Suprapubic skin (tissue), 4 donors: ENCODE measurements at places on chromosomes 11 and 22. TPM values are rescaled to one million over a fixed set of nuclear protein-coding genes. Genes with fewer than 3 reads are reported as not detected.

DNA sequence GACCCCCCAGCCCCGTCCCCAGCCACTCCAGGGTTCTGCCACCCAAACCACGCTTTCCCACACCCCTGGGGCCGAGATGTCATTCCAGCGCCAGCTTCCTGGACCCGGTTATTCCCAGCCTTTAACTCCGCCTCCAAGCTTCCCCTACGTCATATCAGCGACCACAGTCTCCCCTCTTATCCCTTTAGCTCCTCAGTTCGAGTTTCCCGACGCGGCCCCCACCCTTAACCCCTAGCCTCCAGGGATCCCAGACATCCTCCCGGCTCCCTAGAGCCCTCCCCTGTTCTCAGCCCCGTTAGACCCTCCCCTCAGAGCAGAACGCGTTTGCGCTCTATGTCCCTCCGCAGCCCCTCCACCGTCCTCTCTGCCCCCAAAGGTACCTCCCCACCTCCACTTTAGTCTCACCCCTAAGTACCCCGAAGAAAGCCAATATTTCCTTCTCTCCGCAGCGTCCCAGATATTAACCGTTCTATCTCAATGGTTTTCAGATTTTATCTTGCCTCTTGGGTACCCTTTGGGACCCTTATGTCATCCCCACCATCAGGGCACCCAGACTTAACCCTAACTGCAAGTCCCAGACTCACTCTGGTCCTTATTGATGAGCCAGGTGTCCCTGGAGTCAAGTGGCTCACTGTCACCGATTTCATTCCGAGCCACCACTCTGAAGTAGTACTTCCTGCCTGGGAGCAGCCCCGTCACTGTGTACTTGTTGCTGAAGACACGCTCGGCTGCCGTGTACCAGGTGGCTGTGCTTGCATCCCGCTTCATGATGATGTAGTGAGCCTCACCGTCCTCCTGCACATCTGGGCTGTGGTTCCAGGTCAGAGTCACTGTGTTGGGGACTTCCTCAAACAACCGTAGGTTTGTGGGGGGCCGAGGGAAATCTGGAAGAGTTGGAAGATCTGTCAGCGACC is 8.0 kb downstream of the TMEM86A start:
- peak; percentile 84 for DNase-seq

- DNase-seq, result no peak
Measured at GRCh38 chr11:128153697-128154048, 433.7 kb downstream of the ETS1 start.

The ZMAT5 gene
- total RNA-seq, result 16.3 TPM

The LMO2 gene
- total RNA-seq, result 7.4 TPM

The LRRC74B gene
- not detected for total RNA-seq

GRCh38 chr11:105589346-105589745 is 20.5 kb upstream of the GRIA4 start:
- no peak for DNase-seq

DNA sequence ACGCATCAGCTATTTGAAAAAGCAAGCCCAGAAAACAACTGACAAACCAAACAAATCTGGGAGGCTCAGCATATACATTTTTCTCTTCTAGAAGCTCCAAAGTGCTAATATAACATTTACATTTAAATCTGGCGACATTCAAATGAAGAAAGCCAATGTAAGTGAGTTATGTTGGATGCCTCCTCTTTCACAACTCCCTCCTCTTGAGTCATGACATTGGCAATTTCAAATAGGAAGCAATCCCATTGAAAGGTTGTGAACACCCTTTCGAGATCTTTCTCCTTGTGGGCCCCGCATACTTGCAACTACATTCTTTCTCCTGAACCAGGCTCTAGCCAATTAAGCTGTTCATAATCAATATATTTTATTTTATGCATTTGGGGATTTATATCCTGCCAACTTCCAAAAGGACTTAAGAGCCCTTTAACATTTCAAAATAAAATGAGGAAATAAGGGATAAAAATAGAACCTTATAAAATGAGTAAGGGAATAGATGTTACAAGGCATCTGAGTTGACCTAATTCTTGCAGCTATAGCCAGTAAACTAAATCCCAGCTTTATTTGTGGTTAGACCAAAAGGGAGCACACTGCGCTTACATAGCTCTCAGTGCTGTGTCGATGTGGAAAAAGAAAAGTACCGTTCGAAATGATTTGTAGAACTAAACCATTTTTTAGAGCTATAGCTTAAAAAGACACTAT is 129.5 kb upstream of the SESN3 start:
- no peak for DNase-seq

DNA sequence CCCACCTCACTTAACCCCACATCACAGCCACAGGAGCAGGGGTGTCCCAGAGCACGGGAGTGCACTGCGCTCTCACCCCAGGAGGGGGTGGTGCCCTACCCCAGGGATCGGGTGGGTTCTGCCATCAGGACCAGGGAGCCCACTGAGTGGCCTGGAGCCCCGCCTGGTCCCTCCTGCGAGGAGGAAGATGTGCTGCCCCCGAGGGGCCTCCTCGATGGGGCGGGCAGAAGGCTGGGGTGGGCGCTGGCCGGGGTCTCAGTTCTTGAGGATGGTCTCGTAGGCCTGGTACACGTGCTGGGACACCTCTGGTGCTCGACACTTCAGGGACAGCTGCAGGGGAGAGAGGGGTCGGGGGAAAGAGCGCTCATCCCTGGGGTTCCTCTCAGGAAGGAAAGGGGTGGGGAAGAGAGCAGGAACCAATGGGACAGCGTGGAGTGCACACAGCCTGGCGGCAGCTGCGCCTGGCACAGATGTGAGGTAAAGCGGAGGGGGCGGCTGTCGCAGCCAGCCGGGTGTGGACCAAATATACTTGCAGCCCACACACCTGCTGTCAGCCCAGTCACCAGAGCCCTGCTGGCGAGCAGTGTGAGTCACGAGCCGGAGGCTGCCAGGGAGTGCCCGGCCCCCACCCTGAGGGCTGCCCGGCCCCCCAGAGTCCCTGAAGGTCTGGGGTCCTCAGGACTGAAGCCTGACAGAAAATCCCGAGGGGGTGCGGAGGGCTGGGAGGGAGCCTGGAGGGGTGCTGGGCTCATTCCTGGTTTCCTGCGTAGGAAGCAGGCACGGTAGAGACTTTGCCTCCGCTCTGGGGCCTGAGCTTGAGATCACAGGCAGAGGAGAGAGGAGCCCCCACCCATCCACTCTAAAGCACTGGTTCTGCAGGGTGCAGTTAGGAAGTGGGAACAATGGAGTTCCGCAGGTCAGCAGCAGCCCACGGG is 13.3 kb upstream of the RASL10A start:
- DNase-seq, result no peak

DNA sequence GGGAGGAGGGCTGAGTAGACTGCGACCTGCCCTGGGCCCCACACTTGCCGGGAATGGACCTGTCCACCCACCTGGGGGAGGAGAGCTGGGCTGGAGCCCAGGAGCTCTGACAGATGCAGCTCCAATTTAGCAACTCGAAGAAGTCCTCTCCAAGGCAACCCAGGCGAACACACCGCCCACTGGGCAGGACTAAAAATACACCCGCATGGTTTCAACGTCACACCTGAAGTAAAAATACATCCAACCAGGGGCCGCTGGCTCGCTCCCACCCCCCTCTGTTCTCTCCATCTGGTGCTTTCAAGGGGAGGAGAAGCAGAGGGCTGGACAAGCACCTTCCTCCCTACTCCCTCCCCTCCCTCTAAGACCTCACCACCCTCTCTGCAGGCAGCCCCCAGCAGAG is 119.9 kb downstream of the FEZ1 start:
- no peak for DNase-seq

The KCNQ1 gene
- 2.2 TPM for total RNA-seq

The MS4A4E gene
- total RNA-seq, result 5.1 TPM

GRCh38 chr11:22169833-22170232 is 23.1 kb upstream of the ANO5 start:
- no peak for DNase-seq

DNA sequence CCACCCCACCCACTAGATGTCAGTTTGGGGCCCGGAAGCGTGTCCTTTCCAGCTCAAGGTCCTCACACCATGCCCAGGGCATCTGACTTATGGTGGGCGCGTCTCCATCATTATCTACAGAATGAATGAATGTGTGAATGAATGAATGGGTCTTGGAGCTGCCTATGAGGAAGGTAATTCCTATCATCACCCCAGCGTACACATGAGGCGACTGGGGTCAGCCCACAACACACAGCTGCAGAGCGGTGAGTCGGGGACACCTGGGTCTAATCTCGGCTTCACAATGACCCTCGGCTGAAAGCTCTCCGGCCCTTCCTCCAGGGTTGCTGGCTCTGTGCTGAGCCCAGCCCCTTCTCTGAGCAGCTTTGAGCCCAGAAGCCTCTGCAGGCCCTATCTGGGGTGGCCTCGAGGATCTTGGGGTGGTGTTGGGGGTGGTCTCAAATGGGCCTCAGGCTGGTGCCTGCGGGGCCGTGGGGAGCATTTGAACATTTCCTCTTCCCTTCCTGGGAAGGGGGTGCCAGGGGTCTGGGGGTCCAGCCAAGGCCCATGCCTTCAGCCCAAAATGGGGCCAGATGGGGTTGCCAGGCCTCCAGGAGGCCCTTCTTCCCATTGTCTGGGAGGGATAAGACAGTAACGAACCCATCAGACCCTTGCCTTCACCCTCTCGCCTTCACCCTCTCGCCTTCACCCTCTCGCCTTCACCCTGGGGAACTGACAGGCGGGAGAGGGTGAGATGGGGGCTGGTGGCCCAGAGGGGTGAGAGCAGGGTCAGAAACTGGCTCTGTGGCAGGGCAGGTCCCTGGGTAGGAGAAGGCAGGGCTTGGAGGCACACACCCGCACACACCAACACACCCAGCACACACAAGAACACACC is 82.4 kb downstream of the MYEOV start:
- DNase-seq, result peak; percentile 54

- no peak for DNase-seq
Measured at GRCh38 chr11:114880442-114880841, 202.1 kb downstream of the NXPE2 start.

DNA sequence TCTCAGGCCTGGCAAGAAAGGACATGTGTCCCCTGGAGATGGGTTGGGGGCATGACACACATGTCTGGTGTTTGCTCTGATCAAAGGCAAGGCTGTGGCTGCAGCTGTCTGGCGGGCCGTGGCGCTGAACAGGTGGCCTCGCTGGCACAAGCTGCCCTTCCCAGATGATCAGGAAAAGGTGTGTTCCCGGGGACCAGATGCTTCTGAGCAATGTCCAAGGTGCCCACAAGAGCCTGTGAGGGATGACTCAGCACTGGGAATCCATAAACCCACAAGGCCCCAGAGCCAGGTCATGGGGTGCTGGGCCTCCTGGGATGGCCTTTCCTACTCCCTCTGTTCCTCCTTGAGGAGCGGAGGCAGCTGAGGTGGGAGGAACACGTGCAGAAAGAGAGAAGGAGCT is 9.7 kb upstream of the LRP5 start:
- no peak for DNase-seq

The OR4A16 gene
- not detected for total RNA-seq

DNA sequence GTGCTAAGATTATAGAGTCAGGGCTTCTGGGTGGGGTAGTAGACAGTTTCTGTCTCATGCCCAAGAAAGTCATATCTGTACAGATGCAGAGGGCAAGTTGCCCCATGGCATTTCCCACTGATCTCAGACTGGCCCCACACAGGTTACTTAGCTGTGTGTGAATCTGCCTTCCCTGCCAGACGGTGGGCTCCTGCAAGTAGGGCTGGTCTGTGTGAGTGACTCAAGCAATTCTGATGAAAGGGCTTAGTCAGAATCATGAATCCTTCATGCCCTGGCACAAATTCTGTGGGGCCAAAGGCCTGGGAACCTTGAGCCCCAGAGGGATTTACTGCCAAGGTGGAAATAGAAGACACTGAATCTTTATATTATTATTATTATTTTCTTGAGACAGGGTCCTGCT is 30.4 kb downstream of the USH1C start:
- DNase-seq, result no peak

The TTC28 gene
- 8.3 TPM for total RNA-seq

The ARSA gene
- 37.6 TPM for total RNA-seq

DNA sequence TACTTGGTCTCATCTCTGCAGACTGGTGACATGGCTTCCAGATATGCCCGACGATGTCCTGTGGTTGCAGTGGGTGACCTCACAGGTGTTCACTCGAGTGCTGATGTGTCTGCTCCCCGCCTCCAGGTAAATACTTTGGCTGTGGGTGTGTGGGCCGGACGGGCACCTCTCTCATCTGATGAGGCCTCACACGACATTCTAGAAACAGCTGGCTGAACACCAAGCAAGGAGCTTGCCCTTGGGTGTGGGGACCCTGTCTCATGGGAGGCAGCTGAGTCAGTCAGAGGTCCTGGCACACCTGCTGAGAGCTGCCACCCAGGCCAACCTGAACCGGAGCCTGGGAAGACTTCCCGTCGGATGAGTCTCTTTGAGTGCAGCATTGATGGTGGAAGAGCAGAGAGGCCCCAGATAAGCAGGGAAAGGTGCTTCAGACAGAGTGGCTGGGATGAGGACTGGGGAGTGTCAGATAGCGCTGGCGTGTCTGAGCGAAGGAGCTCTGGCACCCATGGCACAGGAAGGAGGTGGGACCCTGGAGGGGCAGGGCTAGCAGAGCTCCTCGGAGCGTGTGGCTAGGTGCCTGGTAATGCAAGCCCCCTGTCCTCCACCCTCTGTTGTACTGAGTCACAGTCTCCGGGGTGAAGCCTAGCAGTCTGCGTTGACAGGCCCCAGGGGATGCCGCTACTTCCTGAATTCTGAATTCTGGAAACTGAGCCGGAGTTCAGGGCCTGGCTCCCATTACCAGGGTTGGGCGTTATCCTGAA is 10.4 kb upstream of the SAMM50 start:
- DNase-seq, result no peak

DNA sequence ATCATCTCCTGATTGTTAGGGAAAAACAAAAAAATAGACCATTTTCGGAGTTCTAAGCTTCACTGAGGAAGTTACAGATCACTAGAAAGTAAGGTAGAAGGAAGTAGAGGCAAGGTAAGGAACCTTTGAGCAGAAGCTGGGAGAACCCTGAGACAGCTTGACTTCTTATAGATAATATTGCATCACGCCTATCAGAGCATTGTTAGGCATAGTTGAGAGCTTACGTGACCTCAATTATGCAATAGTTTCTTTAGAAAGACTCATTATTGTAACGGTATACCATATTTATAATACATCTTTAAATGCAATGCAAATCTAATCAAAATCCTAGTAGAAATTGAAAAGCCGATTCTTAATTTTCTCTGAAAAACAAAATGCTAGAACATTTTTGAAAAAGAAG is 4.9 kb downstream of the TBRG1 start:
- no peak for DNase-seq

DNA sequence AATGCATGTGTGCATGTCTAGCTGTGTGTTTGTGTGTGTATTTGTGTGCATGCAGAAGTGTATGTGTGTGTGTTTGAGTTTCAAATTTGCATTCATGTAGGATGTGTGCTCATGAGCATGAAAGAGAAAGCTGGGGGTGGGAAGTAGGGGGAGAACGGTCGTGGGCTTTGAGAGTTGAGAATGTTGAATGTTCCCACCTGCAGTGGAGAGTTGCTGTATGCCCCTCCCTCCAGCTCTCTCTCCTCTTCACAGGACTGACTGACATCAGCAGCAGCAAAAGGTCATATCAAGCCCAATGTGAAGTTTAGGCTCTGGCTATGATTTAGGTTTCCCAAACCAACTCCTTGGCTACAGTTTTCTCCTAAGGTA is 63.8 kb upstream of the RRAS2 start:
- no peak for DNase-seq

The SERPIND1 gene
- total RNA-seq, result not detected
